Activated T-helper 1 cell treated with anti-CD3 and anti-CD28 coated beads, Interleukin-2, amount 50 U/mL, for 16 hours (primary cell): ENCODE measurements at places on chromosomes 7 and 10.

- no peak for DNase-seq
Observed at GRCh38 chr7:25944777-25945515, 207.1 kb upstream of the NFE2L3 start.

DNA sequence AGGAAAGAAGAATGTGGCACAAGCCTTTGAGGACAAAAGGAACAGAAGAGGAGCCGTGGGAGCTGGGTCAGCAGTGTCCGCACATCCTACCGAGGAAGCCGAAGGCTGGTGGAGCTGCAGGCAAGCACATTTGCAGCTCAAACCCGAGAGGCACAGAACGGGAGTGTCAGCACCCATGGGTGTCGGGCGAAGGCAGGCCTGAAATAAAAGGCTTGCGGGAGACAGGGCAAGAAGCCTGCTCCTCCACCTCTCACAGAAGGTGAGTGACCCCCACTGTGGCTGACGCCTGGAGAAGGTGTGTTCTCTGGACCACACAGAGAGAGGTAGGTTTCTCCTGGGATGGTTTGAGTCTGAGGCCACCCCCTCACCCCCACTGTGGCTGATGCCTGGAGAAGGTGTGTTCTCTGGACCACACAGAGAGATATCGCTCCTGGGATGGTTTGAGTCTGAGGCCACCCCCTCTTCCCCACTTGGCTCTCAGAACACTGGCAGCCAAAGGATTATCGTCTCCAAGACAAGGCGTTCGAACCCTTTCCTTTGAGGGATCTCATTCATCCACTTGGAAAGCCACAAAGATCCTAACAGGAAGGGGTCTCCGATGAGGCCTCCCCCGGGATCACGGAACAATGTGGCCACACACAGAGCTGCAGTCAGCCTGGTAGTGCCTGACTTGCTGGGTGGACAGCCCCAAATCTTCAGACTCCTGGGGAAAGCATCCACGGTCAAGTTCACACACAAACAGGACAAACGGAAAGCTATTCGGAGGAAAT, 21.6 kb upstream of the GTPBP4 start:
- DNase-seq = no peak

- no peak for DNase-seq
Observed at GRCh38 chr7:109868215-109868860, 1222.6 kb upstream of the LRRN3 start.

DNA sequence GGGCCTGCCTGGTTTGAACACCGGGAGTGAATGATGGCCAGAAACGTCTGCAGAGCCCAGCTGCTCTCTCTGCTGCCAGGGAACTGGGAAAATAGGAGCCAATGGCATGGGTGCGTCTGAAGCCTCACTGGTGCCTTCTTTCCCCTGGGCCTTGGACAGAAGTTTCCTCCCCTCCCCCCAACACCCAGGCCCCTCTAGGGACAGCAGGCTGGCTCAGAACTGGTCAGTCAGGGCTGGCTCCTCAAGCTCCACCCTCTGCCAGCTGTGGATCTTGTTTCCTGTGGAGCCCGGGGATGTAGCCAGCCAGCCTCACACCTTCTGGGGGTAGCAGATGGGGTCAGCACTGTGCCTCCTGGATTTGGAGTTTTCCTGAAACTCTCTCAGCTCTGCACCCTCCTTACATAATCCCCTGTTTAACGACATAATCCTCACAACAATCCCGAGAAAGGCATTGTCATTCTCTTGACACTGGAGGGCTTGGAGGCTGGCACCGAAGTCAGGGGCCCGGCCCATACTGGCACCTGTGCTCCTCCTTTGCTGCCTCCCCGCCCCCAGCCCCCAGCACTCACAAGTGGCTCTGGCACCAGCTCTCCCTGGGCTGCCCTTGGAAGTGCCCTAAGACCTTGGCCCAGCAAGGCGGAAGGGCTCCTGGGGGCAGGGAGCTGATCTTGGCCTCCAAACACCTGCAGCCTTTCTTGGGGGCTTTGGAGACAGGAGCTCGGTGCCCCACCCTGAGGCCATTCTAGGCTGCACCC, 5.7 kb downstream of the LDB3 start:
- DNase-seq = no peak

DNA sequence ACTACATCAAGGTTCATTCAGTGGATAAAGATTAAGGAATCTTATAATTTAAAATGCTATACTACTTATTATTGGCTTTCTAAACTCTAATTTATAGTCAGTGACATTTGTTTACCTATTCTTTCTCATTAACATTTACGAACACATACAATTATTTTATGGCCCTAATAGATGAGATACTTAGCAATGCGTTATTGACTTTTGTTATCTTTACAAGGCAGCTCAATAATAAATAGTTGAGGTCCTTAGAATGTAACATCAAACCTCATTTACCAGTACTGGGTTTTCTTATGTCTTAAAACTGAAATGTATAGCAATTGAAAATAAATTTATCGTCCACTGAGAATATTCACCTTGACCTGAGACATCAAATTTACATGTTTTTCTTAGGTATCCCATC, 89.0 kb downstream of the THSD7A start:
- DNase-seq = no peak

DNA sequence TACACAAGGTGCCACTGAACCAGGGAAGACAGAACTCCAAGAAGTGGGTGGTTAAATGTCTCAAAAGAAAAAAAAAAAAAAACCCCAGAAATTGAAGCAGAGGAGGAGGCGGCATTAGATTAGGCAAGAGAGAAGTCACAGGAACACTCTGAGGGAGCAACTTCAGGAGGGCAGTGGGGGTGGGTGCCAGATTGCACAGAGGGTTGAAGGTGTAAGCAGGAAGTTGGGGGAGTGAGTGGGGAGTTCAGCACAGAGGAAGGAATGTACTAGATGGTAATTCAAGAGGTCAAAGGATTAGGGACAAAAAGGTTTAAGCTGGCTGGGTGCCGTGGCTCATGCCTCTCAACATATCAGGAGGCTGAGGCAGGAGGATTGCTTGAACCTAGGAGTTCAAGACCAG, 110.0 kb upstream of the PDLIM1 start:
- DNase-seq = no peak

DNA sequence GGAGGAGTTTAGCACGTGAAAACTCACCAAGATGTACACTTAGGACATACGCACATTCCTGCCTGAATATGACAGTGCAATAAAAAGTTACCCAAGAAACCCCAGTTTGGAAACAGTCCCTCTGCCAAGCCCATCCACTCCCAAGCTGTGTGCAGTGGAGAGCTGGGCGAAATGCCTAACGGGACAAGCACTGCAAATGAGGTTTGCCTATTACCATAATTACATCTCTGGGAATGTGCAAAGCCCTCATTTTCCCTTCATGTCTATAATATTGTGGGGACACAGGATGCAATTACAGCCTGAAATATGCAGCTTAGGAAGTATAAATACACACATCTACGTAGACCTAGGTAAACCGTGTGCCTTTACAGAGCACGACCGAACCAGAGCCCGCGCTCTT, 117.5 kb downstream of the PLXNA4 start:
- DNase-seq = no peak

- no peak for DNase-seq
Observed at GRCh38 chr7:36532981-36533499, 143.4 kb downstream of the ANLN start.

GRCh38 chr10:130998642-130999041, 312.9 kb downstream of the TCERG1L start:
- DNase-seq = no peak

- no peak for DNase-seq
Observed at GRCh38 chr7:32091608-32092210, 21.5 kb upstream of the PDE1C start.

DNA sequence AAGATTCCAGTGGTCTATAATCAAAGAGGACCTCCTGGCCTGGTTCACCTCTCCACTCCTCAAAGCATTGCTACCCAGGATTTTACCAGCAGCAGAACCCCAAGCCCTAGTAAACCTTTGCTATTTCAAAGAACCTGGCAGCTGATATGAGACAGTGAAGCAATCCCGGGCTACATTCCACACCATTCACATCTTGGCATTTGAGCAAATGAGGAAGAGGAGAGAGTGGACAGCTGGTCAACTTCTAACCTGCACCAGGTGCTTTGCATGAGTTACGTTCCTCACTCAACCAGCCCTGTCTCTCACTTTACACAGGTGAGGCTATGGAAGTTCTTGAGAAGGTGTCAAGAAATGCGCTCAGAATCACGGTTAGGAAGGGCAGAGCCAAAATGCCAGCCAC, 1.1 kb downstream of the CCDC3 start:
- no peak for DNase-seq

GRCh38 chr7:88395715-88396114, 89.0 kb upstream of the STEAP4 start:
- DNase-seq = no peak

DNA sequence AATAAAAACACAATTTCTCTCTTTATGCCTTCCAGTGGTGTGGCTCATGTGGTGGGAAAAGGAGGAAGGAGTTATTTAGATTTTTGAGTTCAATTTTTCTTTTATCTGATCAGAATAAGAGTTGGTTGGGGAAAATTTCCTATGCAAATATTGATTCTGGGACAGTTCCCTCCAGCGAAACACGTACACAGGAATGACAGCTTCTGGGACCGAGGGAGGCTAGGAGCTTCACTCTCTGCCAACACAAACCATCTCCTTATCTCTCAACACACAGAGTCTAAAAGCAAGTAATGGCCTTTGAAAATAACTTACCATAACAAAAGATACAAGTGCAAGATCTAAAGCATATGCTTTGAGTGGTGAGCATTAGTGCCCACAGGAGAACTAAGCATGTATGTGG, 122.7 kb downstream of the RAPGEF5 start:
- DNase-seq = no peak

- no peak for DNase-seq
Observed at GRCh38 chr10:45000138-45000751, 478 bp upstream of the ZNF22 start.

DNA sequence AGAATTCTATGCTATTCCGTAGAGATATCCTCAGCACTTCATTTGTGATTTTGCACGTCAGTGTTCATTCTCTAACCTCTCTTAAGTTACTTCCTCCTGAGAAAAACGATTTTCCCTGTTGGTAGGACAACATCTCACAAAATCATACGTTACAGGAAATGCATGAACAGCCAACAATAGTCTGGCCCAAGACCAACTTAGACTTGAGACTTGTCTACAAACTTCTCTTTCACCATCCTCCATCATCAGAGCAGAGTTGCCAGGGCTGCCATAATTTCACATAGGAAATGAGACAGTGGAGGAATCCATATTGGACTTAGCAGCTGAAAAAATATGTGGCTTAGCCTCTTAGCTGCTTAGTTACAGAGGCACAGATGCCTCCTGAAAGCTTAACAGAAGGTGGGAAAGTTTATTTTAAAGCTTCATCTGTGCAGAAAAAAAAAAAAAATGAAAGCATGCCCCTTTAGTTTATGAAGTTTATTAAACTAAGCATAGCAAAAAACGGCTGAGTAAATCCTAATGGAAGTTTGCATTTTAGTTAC, 222.5 kb upstream of the CACNA2D1 start:
- DNase-seq = no peak

GRCh38 chr7:16770657-16771329, 17.2 kb downstream of the TSPAN13 start:
- DNase-seq = no peak

- DNase-seq = no peak
Observed at GRCh38 chr10:75238182-75239095, 2.7 kb upstream of the COMTD1 start.

- no peak for DNase-seq
Observed at GRCh38 chr10:104104418-104104817, 17.6 kb upstream of the SFR1 start.

- no peak for DNase-seq
Observed at GRCh38 chr7:121037957-121038716, 49.6 kb downstream of the CPED1 start.

DNA sequence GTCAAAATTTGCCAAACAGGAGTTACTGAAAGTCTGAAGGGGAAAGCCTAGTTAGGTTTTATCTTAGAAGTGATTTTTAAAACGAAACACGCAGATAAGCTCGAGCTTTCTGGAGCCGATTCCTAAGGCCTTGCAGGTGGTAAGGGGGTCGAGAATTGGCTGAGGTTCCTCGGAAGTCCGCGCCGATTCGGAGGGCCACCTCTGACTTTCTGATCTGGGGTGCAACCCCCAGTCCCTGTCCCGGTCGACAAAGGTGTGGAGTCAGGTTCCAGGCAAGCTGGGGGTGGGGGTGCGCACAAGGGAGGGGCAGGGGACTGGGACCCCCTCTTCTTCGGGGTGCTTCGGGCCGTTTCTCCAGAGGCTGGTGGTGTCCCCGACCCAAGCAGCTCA, 701 bp upstream of the CUL1 start:
- DNase-seq = peak; percentile 6

GRCh38 chr7:116726713-116727431, 54.9 kb downstream of the MET start:
- DNase-seq = no peak

GRCh38 chr10:130489891-130490290, 353.7 kb downstream of the GLRX3 start:
- DNase-seq = no peak

DNA sequence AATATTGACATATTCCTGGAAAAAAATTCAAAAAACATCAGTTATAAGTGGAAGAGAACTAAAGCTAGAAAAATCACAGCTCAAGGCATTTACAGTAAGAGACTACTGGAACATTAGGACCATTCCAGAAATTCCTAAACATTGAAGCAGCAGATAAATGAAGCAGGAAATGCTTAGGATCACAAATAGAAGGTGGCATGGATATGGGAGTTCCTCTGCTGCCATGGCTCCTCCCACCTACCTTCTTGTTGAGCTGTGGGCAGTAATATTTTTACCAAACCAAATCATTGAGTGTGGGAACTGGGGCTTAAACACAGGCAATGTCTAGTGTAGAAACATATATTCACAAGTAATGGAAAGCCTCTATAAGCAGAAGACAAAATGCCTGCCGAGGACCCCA, 292.8 kb downstream of the ANKRD7 start:
- DNase-seq = no peak

- DNase-seq = no peak
Observed at GRCh38 chr10:93757801-93758507, at the start of gene LGI1. Gene LGI1, plus strand, starts transcription at chr10:93757936. Its CDS starts 209 bp downstream, at chr10:93758145.

DNA sequence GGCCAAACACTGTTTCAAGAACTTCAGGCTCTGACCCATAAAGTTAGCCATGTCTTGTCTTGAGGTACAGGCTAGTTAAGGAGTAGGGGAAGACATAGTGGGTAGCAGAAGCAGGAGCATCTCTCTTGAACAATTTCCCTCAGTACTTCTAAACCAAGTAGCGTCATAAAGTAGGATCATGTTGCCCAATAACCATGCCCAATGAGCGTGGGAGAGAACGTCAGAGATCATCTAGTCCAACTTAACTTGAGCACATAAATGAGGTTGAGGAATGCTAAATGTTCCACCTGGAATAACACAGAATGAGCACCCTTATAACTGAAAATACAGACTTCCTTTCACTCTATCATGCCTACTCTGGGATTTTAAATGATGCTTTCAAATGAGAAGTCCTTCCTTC, 134.9 kb downstream of the AOAH start:
- DNase-seq = no peak

DNA sequence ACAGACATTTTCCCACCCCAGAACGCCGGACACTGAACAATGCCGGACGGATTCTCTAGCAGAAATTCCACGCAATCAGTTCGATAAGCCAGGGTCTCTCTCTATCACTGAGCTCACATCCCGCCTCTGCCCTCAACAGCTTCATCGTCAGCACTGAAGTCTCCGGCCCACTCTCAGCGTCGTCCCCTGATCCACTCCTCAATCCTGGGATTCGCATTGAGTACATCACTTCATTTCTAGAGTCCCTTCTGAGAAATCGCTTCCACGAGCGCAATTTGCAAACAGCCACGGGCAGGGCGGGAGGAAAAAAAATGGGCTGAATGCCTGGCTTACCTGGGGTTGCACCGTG, 365 bp downstream of the YME1L1 start:
- no peak for DNase-seq

- no peak for DNase-seq
Observed at GRCh38 chr7:1970895-1971294, 261.9 kb downstream of the MAD1L1 start.
